ENCODE measurements at places on chromosomes 4 and X. TPM values are rescaled to one million over a fixed set of nuclear protein-coding genes. Genes with fewer than 3 reads are reported as not detected.

Gene ALAS2
- not detected for total RNA-seq

Gene PPARGC1A
- not detected for total RNA-seq

Gene FAT4
- total RNA-seq, result not detected

Gene KCNE5
- 0.29 TPM for total RNA-seq

Gene DCAF12L1
- not detected for total RNA-seq

Gene TCEAL7
- total RNA-seq, result not detected

GRCh38 chr4:109156356-109156755 lies 146.1 kb downstream of the COL25A1 start:
- DNase-seq, result no peak

GRCh38 chr4:161444626-161445025 lies 719.2 kb downstream of the FSTL5 start:
- no peak for DNase-seq

DNA sequence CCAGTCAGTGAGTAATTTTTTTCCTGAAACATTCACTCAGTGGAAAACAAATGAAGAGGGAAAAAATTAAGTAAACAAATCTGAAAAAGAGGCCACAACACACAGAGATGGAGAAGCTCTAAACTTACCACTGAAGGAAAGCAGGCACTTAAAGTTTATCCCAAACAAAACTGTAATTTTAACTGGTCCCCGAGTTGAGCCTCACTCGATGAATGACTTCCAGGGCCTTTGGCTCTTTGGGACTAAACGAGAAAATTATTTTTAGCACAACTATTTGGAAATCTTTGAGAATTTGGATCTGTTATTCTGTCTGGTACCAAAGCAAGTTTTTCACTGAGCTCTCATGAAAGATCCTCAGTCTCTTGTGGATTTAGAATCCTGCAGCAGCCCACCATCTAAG lies at the start of gene C1QTNF7:
C1QTNF7 (plus strand) TSS at position 333 of the 400 bp plus-strand sequence. CDS start 7,711 bp downstream, outside the sequence.
- DNase-seq, result no peak

DNA sequence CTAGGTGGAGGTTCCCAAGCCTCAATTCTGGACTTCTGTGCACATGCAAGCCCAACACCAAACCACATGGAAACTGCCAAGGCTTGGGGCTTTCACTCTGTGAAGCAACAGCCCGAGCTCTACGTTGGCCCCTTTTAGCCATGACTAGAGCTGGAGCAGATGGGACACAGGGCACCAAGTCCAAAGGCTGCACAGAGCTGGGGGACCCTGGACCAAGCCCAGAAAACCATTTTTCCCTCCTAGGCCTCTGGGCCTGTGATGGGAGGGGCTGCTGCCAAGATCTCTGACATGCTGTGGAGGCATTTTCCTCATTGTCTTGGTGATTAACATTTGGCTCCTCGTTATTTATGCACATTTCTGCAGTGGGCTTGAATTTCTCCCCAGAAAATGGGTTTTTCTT lies 258.7 kb upstream of the ACTRT1 start:
- no peak for DNase-seq

GRCh38 chr4:7472442-7473013 lies 37.8 kb upstream of the PSAPL1 start:
- DNase-seq, result no peak

GRCh38 chr4:169252339-169253112 lies 18.2 kb downstream of the SH3RF1 start:
- no peak for DNase-seq

GRCh38 chr4:152894673-152895072 lies 41.5 kb upstream of the FHDC1 start:
- no peak for DNase-seq

GRCh38 chrX:39874202-39874816 lies 223.4 kb downstream of the BCOR start:
- DNase-seq, result peak; percentile 86

- DNase-seq, result no peak
Observed at GRCh38 chr4:187366530-187366929, 629.0 kb upstream of the ZFP42 start.

Measured in activated CD8-positive, alpha-beta T cell treated with anti-CD3 and anti-CD28 coated beads for 36 hours (primary cell).